Bronchial epithelial cell (primary cell): ENCODE measurements at places on chromosomes 7 and 10.

DNA sequence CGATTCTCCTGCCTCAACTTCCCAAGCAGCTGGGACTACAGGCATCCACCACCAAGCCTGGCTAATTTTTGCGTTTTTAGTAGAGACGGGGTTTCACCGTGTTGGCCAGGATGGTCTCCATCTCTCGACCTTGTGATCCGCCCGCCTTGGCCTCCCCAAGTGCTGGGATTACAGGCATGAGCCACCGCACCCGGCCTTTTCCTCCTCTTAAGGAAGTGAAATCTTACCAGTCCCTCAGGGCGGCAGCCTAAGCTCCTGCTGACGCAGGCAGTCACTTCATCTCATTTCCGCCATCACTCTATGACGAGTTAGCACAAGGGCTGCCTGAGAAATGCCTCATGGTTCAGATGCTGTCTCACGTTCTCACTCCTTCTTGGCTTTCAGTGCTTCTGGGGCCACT is 246.0 kb upstream of the SHH start:
- no peak for DNase-seq

- no peak for DNase-seq
Measured at GRCh38 chr7:71145906-71146901, 14.3 kb downstream of the GALNT17 start.

GRCh38 chr10:75098902-75099673 is 12.4 kb upstream of the SAMD8 start:
- DNase-seq: no peak

GRCh38 chr7:55251313-55251712 is 113.8 kb upstream of the LANCL2 start:
- DNase-seq: no peak

- DNase-seq: no peak
Measured at GRCh38 chr10:11625019-11625735, 13.7 kb upstream of the USP6NL start.

GRCh38 chr7:104772405-104773345 is 241.3 kb upstream of the KMT2E start:
- no peak for DNase-seq

DNA sequence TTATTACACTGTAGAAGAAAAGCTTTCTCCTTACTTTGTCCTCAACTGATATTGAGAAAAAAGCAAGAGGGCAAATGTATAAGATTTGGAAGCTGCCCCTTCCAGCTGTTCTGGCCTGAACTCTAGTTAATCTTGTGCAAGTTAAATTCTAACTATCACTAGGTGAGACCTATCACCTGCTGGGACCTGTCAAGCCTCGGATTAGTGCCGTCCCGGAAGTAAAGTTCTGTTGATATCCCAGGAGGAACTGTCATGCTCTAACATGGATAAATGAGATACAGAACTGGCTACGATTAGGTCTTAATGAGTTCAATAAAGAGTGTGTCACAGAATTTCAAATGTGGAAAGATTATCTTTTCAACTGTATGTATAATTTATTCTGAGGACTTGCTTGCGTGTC is 1.2 kb upstream of the BPGM start:
- no peak for DNase-seq

- DNase-seq: no peak
Measured at GRCh38 chr10:126496771-126497545, 108.7 kb upstream of the ADAM12 start.

GRCh38 chr10:89431977-89432376 is 17.6 kb downstream of the IFIT5 start:
- peak; percentile 84 for DNase-seq

- DNase-seq: peak; percentile 45
Measured at GRCh38 chr7:111833466-111833865, 271.2 kb upstream of the IMMP2L start.

DNA sequence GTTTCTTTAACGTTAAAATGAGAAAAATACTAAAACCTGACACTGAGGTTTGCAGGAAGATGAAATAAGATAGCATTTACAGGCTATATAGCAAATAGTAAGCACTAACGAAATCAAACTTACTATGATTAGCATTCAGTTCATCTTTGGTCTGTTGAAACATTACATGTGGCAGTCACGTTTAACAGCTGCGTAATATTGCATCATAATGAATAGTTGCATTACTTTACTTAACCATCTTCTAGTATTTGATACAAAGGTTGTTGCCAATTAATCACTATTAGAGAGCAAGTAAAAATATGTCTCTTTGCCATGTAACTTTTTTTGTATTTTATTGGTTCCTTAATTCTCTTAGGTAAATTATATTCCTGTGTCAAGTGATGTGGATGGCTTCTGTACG is 131.8 kb upstream of the GHITM start:
- DNase-seq: no peak

- DNase-seq: no peak
Measured at GRCh38 chr10:8766899-8767298, 712.4 kb downstream of the GATA3 start.
